ENCODE measurements at places on chromosomes 4 and X.

DNA sequence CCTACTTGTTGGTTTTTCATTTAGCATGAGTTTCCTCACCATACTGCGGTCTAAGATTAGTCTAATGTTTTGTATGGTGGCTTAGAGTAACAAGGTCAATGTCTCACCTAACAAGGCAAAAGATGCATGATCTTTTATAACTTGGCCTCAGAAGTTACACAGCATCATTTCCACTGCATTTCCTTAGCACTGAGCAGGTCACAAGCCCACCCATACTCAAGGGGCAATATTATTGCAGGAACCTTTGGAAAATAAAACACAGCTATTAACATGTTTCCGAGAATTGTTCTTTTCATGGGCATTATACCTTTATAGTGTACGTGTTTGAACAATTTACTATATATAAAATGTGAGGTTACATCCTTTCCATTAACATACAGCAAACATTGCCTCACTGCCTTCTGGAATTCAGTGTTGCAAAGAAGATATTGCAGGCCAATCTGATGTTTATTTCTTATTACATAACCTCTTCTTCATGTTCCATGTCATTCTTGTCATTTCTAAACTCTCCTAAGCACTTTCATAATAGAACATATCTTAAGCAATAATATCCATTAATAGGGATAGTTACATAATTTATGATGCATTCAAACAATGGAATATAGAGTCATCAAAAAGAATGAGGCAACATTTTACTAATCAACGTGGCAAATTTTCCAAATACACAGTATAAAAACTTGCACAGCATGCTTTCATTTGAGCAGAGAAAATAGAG is 153.8 kb downstream of the AREG start:
- DNase-seq = no peak

GRCh38 chr4:38765382-38765781 is 17.4 kb downstream of the TLR10 start:
- no peak for DNase-seq

GRCh38 chr4:43943998-43944397 is 504.6 kb downstream of the KCTD8 start:
- no peak for DNase-seq

- peak; percentile 76 for DNase-seq
Observed at GRCh38 chr4:82293304-82293703, 80.5 kb downstream of the HNRNPD start.

- DNase-seq = no peak
Observed at GRCh38 chrX:100494646-100495370, 84.7 kb upstream of the PCDH19 start.

DNA sequence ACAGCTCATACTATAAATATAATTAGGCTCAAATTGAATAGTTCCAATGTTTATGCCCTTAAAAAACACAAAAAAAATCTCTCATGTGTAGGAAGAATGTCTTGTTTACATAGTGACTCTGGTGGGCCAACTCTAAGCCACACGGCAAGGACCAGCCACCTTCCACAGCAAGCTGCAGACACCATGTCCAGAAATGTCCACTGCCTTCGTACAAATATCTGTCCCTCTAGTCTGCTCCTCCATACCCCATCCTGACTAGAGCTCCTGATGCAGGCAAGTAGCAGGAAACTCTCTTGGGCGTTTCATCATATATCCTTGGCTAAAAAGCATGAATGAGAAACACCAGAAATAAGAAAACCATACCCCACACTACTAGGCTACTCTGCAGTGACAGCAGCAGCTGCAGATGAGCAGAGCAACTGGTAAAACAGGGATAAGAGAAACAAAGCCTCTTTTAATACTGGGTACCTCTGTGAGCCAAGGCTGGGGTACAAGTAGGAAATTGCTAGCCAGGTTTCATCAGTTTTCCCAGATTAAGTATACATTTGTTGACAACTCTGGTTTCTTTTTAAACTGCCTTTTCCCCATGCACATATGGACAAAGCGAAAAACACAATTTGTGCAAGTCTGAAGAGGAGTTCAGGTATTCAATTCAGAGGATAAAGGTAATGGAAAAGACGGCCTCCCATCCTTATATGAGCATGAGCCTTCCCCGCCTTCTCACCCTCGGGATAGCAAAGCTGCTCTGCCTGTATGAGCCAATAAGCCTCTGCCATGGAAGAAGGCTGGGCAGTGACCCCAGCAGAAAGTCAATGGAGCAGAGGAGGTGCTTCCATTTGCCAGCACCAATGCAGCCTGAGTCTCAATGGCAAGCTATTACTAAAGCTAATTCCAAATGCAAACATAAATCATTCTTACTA is 245.4 kb downstream of the DCLK2 start:
- no peak for DNase-seq

DNA sequence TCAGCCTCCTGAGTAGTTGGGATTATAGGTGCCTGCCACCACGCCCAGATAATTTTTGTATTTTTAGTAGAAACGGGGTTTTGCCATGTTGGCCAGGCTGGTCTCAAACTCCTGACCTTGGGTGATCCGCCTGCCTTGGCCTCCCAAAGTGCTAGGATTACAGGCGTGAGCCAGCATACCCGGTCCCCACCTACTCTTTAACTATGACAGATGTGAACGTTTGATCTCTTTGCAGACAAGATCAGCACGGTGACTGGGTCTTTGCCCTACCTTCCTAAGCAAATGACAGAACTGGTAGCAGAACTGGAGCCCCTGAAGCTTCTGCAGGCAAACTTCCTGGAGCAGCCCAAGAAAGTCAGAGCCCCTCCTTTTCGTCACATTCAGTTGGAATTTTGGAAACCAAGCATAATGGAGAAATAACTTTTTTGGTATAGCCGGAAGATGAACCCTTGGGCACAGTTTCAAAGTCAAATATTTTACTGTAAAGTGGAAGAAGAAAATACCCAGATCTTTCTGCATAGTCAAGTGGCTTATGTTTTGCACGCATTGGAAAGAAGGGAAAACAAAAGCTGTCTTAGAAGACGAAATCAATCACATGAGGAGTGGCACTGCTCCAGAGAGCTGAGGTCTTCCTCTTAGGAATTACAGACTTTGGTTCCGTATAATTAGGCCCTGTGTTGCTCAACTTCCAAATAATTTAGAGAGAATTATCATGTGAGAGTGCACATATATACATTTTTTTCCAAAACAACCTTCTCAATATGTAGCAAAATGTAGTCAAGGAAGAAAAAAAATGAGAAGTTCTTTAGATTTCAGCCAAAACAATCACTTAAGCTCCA is 90.6 kb downstream of the SORBS2 start:
- no peak for DNase-seq

DNA sequence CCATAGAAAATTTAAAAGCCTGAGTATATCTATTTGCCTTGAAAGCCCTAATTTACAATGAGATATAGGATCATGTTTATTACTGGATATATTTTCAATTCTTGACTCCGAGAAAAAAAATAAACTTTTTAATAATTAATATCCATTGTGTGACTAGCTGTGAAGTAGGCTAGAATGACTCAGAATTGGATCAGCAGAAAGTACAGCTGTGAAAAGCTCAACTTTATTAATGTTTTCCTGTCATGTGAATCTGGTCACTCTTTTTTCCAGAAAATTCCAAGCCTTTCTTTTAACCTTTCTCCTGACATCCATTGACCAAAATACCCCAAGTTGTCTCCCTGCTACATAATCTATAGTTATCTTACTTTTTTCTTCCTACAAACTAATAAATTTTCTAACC is 171.8 kb upstream of the PACRGL start:
- no peak for DNase-seq

- no peak for DNase-seq
Observed at GRCh38 chr4:186036976-186037581, 31.9 kb upstream of the TLR3 start.

GRCh38 chrX:41002026-41002425 is 83.2 kb upstream of the USP9X start:
- no peak for DNase-seq

- peak; percentile 51 for DNase-seq
Observed at GRCh38 chrX:110194977-110195376, 122.9 kb downstream of the AMMECR1 start.

GRCh38 chr4:139756391-139757180 is 91.0 kb downstream of the MGST2 start:
- DNase-seq = no peak

DNA sequence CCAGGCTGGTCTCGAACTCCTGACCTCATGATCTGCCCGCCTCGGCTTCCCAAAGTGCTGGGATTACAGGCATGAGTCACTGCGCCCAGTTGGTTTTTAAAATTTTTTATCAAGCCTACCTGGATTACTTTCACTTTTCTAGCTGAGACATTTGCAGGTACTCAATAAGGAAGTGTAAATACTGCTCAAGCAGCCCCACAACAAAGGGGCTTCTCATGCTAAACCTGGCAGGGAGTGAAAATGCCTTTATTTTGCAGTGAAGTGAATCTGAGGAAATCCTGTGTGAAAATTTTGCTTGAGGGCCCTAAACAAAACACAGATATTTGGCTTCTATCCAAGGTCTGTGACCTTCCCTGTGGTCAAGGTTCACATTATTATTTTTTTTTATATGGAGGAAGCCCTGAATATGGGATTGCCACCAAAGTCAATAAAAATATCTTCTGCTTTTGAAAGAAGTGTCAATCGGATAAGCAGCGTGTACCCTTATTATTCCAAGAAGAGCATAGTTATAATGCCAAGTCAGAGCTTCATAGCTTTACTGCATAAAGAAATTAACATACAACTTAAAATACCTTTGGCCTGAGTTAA is 481.0 kb downstream of the SH2D1A start:
- DNase-seq = no peak

DNA sequence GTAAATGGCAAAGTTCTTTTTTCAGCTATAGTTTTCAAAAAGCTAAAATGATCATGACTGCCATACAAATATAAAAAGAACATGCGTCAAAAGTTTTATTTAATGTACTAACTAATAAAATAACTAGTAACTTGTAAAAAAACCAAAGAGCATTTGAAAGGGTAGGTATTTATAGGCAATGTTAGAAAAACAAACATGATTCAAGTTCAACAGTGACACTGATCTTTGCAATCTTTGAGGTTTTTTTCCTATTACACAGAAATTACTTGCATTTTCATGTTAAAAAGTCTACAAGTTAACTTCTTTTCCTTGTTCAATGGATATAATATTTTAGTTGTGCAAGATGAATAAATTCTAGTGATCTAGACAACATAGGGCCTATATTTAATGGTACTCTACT is 72.3 kb upstream of the GRID2 start:
- DNase-seq = no peak

GRCh38 chr4:5821665-5822358 is 71.1 kb downstream of the CRMP1 start:
- DNase-seq = no peak

- DNase-seq = no peak
Observed at GRCh38 chr4:75141162-75141561, 208.2 kb downstream of the PARM1 start.

GRCh38 chr4:155442267-155443105 is 65.7 kb upstream of the MAP9 start:
- peak; percentile 83 for DNase-seq

DNA sequence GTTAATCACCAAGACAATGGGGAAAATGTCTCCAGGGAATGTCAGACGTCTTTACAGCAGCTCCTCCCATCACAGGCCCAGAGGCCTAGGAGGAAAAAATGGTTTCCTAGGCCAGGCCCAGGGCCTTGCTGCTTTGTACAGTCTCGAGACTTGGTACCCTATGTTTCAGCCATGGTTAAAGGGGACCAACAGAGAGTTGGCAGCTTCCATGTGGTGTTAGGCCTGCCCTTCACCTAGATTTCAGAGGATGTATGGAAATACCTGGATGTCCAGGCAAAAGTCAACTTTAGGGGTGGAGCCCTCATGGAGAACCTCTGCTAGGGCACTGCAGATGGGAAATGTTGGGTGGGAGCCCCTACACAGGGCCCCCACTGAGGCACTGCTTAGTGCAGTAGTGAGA is 38.5 kb downstream of the ABCG2 start:
- no peak for DNase-seq

DNA sequence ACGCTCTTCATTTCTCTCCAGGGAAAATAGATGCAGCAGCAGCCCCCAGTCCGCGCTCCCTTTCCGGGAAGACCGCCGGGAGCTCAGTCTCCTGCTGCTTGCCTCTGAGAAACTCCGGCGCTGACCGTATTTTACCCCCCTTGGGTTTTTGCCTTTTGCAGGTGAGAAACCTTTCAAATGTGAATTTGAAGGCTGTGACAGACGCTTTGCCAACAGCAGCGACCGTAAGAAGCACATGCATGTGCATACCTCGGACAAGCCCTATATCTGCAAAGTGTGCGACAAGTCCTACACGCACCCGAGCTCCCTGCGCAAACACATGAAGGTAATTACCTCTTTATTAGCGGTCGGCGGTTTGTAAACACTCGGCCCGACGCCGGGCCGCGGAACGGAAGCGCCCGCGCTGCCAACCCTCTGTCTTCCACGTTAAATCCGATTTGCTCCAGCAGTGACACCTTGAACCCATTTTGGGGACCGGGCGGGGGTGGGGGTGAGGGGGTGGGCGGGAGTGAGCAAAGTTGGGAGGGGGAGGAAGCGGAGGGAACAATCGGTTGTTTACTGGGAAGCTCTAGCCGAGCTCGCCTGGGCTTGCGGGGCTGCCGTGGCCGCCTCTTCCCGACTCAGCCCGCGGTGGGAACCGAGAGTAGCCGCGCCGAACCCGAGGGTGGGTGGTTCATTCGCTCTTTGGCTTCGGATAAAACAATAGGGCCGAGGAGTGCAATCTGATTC is 3.0 kb downstream of the ZIC3 start:
- no peak for DNase-seq

GRCh38 chr4:159018062-159018629 is 84.7 kb upstream of the RAPGEF2 start:
- peak; percentile 89 for DNase-seq
